Progenitor cell of endocrine pancreas (in vitro differentiated cells): ENCODE measurements at places on chromosomes 2 and 18. TPM values are rescaled to one million over a fixed set of nuclear protein-coding genes. Genes with fewer than 3 reads are reported as not detected.
A peak's percentile ranks its signal among the peaks of the same experiment; 100 is the strongest.

DNA sequence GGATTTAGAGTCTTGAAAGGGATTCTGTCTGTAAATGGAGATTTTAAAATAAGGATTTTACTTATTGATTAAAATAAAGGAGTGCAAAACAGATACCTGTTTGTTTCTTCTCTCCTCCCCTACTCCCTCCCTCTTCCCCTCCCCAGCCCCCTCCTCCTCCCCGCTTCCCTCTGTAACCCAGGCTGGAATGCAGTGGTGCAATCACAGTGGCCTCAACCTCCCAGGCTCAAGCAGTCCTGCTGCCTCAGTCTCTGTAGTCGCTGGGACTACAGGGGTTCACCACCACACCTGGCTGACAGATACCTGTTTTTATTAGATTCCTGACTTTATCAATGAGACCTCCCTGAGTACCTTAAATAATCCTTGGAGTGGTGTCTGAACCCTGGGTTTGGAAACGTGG lies 57.1 kb downstream of the OXER1 start:
- no peak overlapping the region for H3K27ac ChIP-seq
- no peak for DNase-seq
- no peaks in the 10 kb centered on the region for H3K27me3 ChIP-seq

DNA sequence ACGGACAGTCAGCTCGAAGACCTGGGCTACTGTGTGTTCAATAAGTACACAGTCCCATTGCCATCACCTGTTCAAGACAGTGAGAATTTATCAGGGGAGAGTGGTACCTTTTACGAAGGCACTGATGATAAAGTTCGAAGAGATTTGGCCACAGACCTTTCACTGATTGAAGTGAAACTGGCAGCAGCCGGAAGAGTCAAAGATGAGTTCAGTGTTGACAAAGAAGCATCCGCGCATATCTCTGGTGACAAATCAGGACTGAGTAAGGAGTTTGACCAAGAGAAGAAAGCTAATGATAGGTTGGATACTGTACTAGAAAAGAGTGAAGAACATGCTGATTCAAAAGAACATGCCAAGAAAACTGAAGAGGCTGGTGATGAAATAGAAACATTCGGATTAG lies 76.9 kb upstream of the UNC80 start:
- H3K27ac ChIP-seq: no peak overlapping the region
- no peak for DNase-seq
- H3K27me3 ChIP-seq: peaks cover 12% of the 10 kb centered on the region
- H3K4me1 ChIP-seq: no peaks in the 10 kb centered on the region
- H3K36me3 ChIP-seq: no peaks in the 10 kb centered on the region

DNA sequence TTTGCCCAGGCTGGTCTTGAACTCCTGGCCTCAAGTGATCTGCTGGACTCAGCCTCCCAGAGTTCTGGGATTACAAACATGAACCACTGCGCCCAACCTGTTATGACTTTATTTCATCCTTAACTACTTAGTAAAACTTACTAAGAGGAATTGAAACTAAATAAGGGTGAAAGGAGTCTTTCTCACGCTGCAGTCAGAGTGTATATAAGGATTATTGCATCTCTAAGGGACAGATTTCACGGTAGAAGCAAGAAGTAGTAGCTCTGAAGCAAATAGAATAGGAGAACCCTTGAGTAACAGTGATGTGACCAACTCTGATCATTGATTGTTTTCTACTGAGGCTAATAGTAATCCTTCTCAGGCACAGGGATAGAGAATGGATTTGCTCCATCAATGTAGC lies 960.1 kb downstream of the CPS1 start:
- no peaks in the 10 kb centered on the region for H3K27me3 ChIP-seq
- H3K36me3 ChIP-seq: no peaks in the 10 kb centered on the region
- DNase-seq: no peak
- H3K4me1 ChIP-seq: peaks cover 7% of the 10 kb centered on the region

DNA sequence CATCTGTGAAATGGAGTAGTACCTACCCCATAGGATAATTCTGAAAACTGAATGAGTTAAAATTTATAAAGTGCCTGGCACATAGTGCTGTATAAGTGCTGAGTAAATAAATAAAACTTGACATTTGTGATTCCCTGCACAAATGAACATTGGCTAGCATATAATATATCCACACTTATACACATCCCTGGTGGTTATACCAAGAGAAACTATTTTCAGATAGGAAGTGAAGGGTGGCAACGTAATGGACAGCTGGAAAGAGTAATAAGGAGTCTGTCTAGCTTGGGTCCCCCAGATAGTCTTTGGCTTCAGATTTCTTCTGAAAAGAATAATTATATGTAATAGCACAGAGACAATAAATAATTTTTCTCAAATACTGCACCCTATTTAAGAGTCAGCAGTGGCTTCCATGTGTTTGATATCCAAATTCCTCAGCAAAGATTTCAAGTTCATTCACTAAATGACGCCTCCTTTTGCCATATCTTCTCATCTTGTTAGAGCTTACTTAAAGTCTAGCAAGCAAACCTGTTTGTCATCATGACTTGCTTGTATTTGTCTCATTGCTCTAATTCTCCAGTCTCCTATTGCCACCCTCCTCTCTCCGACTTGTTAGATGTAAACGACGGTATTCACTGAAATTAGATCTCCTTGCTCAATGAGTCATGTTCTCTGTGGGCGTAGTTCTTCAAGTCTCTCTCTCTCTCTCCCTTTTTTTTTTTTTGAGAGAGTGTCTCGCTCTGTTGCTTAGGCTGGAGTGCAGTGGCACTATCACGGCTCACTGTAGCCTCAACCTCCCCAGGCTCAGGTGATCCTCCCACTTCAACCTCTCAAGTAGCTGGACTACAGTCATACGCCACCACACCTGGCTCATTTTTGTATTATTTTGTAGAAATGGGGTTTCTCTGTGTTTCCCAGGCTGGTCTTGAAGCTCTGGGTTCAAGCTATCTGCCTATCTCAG lies 8.7 kb upstream of the ADGRF3 start:
- H3K27me3 ChIP-seq: no peaks in the 10 kb centered on the region
- DNase-seq: no peak
- H3K4me1 ChIP-seq: peaks cover 26% of the 10 kb centered on the region
- H3K27ac ChIP-seq: no peak overlapping the region
- no peak overlapping the region for H3K4me3 ChIP-seq
- peaks cover 9% of the 10 kb centered on the region for H3K36me3 ChIP-seq

- no peak for DNase-seq
- H3K36me3 ChIP-seq: no peaks in the 10 kb centered on the region
- H3K27ac ChIP-seq: no peak overlapping the region
- no peak overlapping the region for H3K4me3 ChIP-seq
- peaks cover 17% of the 10 kb centered on the region for H3K4me1 ChIP-seq
These were observed 398.8 kb downstream of the ARHGAP15 start for GRCh38 chr2:143528021-143528420.

DNA sequence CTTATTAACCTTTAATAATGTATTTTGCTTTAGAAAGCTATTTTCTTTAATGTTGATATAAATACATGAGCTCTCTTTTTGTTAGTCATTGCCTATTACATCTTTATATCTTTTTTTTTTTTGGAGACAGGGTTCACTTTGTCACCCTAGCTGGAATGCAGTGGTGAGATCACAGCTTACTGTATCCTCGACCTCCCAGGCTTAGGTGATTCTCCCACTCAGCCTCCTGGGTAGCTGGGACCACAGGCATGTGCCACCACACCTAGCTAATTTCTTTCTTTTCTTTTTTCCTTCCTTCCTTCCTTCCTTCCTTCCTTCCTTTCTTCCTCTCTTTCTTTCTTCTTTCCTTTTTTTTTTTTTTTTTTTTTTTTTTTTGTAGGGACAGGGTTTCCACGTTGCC lies 15.4 kb downstream of the NAB1 start:
- no peak overlapping the region for H3K4me3 ChIP-seq
- peaks cover 17% of the 10 kb centered on the region for H3K4me1 ChIP-seq
- H3K27me3 ChIP-seq: no peaks in the 10 kb centered on the region
- no peak overlapping the region for H3K27ac ChIP-seq
- DNase-seq: no peak

DNA sequence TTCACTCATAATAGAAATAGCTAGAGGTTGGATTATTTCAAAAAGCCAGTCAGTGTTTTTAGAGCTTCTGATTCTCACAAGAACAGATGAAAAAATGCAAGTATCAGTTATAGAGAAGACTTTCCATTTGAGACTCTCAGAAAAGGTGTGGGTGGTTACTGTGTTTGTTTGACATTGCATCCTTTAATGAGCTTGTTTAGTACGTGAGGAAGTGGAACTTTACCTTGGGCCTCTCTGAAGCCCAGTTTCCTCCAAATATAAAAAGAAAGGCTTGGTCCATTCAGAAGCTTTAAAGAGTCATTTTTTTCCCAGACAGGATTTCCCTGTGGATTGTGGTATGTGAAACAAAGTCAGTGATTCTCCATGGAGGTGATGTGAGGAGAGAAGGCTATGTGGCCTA lies 89.9 kb upstream of the RANBP2 start:
- no peak for DNase-seq
- peaks cover 32% of the 10 kb centered on the region for H3K4me1 ChIP-seq
- H3K36me3 ChIP-seq: peaks cover 2% of the 10 kb centered on the region
- H3K27me3 ChIP-seq: no peaks in the 10 kb centered on the region

GRCh38 chr2:52611759-52612158 lies 1155.8 kb upstream of the CHAC2 start:
- no peaks in the 10 kb centered on the region for H3K27me3 ChIP-seq
- DNase-seq: no peak
- H3K27ac ChIP-seq: no peak overlapping the region
- H3K4me1 ChIP-seq: no peaks in the 10 kb centered on the region

- peak overlapping the region; percentile 82 for H3K4me3 ChIP-seq
- no peaks in the 10 kb centered on the region for H3K36me3 ChIP-seq
- DNase-seq: peak; percentile 45
- peak overlapping the region; percentile 67 for H3K27ac ChIP-seq
- peaks cover 6% of the 10 kb centered on the region for H3K4me1 ChIP-seq
These were observed 1.3 kb downstream of the EML6 start for GRCh38 chr2:54724560-54725342.

- H3K4me1 ChIP-seq: no peaks in the 10 kb centered on the region
- H3K27ac ChIP-seq: no peak overlapping the region
- no peaks in the 10 kb centered on the region for H3K27me3 ChIP-seq
- no peak for DNase-seq
These were observed 168.9 kb upstream of the SERPINE2 start for GRCh38 chr2:224208007-224208406.

GRCh38 chr2:163467251-163467630 lies 268.6 kb downstream of the FIGN start:
- no peak for DNase-seq
- no peak overlapping the region for H3K4me3 ChIP-seq
- H3K4me1 ChIP-seq: no peaks in the 10 kb centered on the region
- H3K36me3 ChIP-seq: no peaks in the 10 kb centered on the region
- no peak overlapping the region for H3K27ac ChIP-seq

- H3K27me3 ChIP-seq: no peaks in the 10 kb centered on the region
- H3K4me1 ChIP-seq: peaks cover 3% of the 10 kb centered on the region
- no peak overlapping the region for H3K27ac ChIP-seq
- no peak for DNase-seq
- no peak overlapping the region for H3K4me3 ChIP-seq
These were observed 41.0 kb downstream of the ABHD3 start for GRCh38 chr18:21663578-21663977.

DNA sequence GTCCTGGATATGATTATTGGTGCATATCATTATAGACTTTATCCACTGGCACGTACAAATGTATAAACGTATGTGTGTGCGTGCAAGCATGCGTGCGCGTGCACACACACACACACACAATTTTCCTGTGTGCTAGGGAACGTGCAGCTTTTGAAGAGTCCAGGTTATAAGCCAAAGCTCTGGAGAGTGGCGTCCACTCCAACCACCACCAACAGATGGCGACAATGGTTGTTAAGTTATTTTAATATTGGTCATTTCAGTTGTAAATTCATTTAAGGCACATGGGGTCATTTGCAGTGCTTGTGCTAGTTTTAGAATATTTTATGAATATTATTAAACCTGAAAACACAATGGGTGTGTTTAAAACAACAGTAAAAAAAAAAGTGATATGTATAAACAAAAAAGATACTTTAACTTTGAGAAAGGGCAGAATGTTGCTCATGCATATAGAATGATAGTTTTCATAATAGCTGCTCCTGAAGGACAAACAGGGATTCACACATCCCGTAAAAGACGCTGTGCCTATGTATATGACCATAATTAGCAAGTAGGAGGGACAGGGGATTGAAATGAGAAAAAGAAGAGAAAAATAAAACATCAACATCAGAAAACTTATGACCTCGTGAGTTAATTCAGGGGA lies 124.2 kb upstream of the ITGB6 start:
- no peak for DNase-seq
- H3K36me3 ChIP-seq: no peaks in the 10 kb centered on the region
- peaks cover 17% of the 10 kb centered on the region for H3K4me1 ChIP-seq
- H3K4me3 ChIP-seq: no peak overlapping the region

DNA sequence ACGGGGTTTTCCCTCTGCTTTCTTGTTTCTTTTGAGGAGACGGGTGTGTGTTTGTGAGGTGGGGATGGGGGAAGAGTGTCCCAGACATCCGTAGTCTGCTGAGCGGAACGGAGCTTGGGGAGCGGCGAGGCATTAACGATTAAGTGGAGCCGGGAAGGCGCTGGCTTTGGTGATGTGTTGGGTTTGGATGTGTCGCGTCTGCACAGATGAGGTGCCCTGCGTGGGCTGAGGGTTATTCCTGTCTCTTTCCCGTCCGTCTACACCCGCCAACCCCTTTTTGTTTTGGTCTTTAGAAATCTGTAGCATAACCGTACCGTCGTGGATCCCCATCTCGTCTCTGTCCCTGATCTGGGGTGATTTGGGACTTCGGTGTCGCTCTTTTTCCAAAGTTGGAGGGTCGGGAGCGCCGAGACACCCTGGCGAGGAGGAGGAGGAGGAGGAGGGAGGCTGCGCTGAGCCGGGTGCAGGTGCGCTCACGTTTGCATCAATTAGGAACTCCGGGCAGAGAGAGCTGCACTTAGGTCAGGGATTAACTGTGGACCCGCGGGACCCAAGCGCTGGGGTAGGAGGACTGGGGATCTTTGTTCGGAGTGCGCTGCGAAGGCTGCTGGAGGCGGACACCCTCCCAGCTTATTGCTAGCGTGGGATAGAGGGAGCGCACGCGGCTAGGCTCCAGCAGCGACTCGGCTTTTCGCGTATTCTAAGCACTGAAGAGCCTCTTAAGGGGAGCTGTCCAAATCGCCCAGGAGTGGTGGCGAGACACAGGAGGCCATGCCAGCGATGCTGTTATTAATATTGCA lies 720.3 kb downstream of the DPP10 start:
- peak overlapping the region; percentile 86 for H3K4me3 ChIP-seq
- peak overlapping the region; percentile 40 for H3K27ac ChIP-seq
- H3K27me3 ChIP-seq: peaks cover 15% of the 10 kb centered on the region
- no peaks in the 10 kb centered on the region for H3K36me3 ChIP-seq
- peak; percentile 13 for DNase-seq

DNA sequence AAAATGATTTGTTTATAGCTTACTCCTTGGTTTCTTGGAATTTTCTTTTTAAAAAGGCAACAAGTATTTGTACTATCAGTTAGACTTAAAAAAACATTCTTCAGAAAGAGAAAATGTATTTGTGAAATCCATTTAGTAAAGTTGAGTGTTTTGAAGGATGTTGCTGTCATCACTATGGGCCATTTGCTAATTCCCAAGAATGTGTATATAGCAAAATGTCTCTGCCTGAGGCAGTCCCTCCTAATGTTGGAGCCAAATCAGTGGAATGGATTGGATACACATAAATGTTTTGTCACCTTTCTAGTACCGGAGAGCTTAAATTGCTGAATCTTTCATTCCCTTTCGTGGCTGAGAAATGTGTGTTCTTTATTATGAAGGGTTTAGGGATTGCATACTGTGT lies 890.2 kb upstream of the ZEB2 start:
- no peak overlapping the region for H3K27ac ChIP-seq
- no peak overlapping the region for H3K4me3 ChIP-seq
- no peaks in the 10 kb centered on the region for H3K4me1 ChIP-seq
- no peaks in the 10 kb centered on the region for H3K36me3 ChIP-seq
- no peak for DNase-seq
- peaks cover 6% of the 10 kb centered on the region for H3K27me3 ChIP-seq

VIT gene
- total RNA-seq: not detected in 2 replicates

ANTXR1 gene
- total RNA-seq: 73.4 and 77.4 TPM in 2 replicates

TUBA4B gene
- not detected in 2 replicates for total RNA-seq

ONECUT2 gene
- 92.2 and 110 TPM in 2 replicates for total RNA-seq
